ENCODE measurements at places on chromosomes 1 and 21.

DNA sequence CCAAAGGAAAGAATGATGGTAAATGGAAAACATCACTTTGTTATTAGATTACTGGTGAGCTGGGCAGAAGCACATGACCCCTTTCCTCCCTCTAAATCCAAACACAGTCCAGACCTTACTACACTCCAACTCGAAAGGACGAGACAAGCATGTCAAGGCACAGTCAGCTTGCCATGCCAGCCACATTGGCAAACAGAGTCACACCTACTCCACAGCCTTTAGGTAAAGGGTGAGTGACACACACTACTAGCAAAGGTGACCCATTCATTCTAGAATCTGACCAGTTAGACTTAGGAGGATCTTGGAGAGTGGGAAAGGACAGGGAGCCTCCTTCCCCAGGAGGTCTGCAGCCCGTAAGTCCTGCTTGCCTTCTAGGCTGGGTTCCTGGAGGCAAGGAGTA lies 3.0 kb downstream of the SLC44A3 start:
- no peak for DNase-seq

GRCh38 chr1:18727956-18728355 lies 97.3 kb downstream of the PAX7 start:
- DNase-seq, result no peak

DNA sequence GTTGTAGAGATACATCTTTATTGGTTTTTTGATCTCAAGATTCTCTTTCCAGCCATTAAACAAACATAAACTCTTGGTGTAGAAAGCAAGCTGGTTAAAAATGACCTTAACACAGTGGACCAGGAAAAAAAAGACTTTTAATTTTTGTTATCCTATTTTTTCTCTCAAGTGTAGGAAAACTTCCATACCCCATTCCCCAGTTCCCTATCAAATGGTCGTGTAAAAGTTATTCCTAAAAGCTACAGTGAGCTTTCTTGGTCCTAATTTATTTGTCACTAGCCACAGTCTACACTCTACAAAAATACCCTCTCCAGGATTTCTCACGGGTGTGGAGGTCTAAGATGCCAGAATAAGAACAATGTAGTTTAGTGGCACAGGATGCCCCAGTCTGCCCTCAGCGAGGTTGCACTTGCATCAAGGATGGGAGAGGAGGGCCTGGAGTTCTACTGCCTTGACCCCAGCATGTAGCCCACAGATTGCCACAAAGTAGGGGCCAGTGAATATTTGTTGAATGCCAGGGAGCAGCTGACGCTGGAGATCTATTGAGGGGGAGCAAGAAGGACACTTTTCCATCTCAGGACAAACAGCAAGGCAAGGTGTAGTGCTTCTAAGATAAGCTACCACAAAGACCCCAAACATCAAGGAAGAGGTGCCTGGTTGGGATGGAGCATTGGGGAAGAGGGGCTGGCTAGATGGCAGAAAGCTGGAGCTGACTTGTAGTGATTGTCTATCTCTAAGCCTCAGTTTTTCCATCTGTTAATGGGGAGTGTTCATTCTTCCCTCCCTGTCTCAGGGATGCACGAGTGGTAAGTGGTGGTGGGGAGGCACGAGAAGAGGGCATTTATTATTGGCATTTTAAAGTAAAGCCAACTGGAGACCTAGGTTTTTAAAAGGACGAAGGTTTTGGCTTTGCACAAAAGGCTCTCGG lies 1.8 kb downstream of the MYCL start:
- no peak for DNase-seq

GRCh38 chr1:155925506-155925905 lies 8.7 kb downstream of the KHDC4 start:
- DNase-seq, result no peak

GRCh38 chr1:12048372-12048771 lies 14.7 kb upstream of the TNFRSF8 start:
- no peak for DNase-seq

- DNase-seq, result no peak
Observed at GRCh38 chr1:64691626-64692025, 53.2 kb upstream of the RAVER2 start.

- no peak for DNase-seq
Observed at GRCh38 chr1:2224170-2224584, 3.9 kb upstream of the SKI start.

GRCh38 chr1:95308276-95309030 lies 74.4 kb downstream of the RWDD3 start:
- no peak for DNase-seq

DNA sequence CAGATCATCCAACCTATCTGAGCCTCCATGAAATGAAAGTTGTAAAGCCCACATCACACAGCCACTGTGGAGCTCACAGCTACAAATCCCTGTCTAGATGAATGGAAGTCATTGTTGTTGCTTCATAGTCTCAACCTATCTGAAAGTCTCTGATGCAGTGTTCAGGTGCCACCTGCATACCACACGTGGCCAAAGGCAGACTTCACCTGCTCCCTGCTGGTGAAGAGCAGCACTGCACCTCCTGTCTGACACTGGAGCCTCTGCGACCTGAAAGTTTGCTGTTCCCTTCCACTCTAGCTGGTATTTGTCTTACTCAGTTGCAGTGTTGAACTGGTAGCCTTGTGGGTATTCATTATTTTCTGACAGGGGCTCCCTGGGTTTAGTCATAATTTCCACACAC lies 18.4 kb downstream of the LORICRIN start:
- DNase-seq, result peak; percentile 24

DNA sequence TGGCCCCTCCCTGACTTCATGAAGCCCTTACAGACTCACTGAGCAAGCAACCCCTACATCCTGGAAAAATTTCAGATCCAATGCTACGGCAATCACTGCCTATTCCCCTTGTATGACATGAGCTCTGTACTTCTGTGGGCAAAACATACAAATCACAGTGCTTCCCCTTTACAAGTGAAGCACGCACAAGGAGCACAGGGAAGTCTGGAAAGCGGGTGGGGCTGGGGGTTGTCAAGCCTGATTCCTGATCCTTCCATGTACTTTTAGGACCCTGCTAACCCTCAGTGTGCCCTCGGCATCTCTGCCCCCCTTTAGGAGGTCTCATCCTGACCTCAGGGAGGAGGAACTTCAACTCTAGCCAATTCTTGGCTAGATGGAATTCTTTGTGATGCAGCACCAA lies 405.7 kb upstream of the POU3F1 start:
- DNase-seq, result no peak

GRCh38 chr1:55131218-55131617 lies 83.9 kb downstream of the USP24 start:
- no peak for DNase-seq

- DNase-seq, result no peak
Observed at GRCh38 chr1:3022511-3022973, 1.3 kb downstream of the ACTRT2 start.

DNA sequence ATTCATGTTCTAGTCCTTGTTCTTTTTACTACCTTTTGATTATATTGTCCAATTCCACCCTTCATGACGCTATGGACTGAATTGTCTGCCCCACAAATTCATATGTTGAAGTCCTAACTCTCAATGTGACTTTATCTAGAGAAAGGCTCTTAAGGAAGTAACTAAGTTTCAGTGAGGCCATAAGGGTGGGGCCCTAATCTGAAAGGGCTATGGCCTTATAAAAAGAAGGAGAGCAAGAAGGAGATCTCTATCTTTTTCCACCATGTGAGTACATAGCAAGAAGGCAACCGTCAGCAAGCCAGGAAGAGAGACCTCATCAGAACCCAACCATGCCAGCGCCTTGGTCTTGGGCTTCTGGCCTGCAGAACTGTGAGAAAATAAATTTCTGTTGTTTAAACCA lies 95.9 kb downstream of the HIVEP3 start:
- DNase-seq, result no peak

- no peak for DNase-seq
Observed at GRCh38 chr1:175297291-175297690, 104.7 kb upstream of the KIAA0040 start.

- DNase-seq, result no peak
Observed at GRCh38 chr1:234891427-234891826, 237.2 kb downstream of the TOMM20 start.

- DNase-seq, result peak; percentile 22
Observed at GRCh38 chr1:67766141-67766978, 66.9 kb downstream of the GNG12 start.

DNA sequence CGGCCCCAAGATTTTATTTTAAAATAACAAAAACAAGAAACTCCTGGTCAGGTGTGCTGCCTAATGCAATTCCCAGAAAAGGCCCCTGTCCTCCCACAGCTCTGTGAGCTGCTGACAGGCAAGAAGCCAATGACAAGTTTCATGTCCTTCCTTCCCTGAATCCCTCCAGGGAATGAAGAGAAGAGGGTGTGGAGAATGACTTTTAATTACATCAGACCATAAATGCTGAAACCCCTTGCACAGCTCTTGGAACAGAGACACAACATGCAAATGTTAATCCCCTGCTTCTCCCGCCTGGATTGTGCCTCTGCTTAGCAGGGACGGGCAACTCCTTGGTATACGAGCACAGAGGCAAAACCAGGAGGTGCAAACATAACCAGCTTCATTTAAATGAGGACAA lies 228.1 kb upstream of the CAMK1G start:
- no peak for DNase-seq

- DNase-seq, result no peak
Observed at GRCh38 chr1:167663002-167663772, 33.2 kb downstream of the RCSD1 start.

DNA sequence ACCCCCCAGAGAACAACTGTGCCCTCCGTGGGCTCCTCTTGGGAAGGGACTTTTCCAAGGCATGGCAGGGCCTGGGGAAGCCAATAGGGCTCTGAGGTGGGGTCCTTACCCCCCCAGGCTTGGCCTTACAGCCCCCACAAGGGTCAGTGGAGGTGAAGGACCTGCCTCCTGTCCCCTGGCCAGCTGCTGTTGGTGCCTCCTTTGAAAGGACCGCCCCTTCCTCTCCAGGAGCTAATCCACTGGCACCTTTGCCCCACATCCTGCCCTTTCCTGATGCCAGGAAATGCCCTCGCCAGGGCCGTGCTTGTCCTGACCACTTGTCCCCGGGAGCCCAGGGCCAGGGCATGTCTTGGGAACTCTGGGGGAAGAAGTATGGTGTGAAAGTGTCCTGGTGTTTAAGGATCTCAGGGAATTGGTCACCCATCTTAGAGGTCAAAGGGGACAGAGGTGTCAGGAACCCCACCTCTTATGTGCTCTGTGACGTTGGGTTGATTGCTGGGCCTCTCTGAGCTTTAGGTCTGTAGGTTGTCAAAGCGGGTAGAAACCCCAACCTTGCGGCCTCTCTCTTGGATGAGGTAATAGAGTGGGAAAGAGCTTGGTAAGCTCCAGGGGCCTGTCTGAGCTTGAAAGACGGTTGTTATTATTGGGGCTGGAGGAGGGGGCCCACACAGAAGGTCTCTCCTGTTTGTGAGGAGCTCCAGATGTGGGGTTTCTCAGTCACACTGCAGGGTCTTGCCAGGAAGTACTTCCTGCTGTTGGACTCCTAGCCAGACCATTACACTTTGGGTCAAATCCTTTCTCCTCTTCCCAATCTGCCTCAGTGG lies 2.8 kb downstream of the KCNQ4 start:
- no peak for DNase-seq

DNA sequence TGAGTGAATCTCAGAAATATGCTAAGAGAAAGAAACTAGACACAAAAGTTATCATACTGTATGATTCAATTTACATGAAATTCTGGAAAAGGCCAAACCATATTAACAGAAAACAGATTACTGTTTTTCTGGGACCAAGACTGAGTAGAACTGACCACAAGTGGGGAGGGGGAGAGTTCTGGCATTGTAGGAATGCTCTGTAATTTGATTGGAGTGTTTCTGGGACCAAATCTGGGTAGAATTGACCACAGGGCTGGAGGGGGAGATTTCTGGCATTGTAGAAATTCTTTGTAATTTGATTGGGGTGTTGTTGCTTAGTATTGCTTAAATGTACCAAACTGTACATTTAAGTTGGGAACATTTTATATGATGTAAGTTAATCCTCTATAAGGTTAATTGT lies 3.4 kb upstream of the OR10K1 start:
- no peak for DNase-seq

DNA sequence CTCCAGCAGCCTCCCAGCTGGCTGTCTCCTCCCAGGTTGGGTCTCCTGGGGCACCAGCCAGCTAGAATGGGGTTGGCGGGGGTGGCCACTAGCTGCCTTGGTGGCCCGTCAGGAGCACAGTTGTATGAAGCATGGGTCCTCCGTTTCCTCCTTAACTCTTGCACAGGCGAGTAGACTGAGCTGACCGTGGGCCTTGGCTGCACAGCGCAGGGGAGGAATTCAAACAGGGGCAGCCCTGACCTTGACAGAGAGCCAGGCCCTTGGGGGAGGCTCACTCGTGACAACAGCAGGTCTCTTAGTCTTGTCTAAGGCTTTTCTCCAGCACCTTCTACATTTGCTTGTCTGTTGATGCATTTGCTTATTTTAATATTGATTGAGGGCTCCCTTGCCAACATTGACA lies 114.1 kb downstream of the PRDM2 start:
- DNase-seq, result no peak

DNA sequence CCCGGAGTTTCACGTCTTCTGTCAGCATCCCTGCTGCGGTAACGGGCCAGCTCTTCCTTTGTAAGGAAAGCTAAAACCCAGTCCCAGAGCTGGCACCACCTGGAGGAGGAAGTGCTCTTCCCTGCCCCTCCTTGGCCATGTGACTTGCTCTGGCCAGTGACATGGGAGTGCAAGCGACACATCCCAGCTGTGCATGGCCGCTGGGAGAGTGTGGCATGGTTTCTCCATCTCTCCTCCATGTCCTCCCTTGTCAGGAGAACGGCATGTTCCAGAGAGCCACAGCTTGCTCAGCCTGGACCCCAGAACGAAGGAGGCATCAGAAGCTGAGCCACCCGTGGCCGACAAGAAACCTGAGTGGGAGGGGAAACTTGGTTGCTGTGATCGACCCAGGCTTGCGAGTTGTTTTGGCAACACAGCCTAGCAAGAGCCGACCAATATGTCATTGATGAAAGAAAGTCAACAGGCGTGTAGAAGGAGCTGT lies 2.7 kb upstream of the PRXL2B start:
- no peak for DNase-seq

DNA sequence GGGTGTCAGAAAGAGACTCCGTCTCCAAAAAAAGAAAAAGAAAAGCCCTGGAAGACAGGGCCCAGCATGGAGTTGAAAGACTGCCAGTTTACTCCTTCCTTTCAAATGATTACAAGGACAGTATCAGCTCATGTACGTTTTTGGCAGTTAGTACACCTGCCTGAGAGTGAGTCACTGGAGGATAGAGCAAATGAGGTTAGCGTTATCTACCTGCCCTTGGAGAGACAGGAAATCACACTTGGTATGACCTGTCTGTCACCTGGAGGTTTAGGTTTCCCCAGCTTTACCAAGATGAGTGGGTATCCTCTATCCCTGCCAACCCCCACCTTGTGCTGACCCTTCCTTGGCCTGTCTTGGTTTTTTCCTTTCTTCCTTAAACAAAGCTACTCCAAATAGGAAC lies 96.8 kb upstream of the BMP8A start:
- peak; percentile 35 for DNase-seq

DNA sequence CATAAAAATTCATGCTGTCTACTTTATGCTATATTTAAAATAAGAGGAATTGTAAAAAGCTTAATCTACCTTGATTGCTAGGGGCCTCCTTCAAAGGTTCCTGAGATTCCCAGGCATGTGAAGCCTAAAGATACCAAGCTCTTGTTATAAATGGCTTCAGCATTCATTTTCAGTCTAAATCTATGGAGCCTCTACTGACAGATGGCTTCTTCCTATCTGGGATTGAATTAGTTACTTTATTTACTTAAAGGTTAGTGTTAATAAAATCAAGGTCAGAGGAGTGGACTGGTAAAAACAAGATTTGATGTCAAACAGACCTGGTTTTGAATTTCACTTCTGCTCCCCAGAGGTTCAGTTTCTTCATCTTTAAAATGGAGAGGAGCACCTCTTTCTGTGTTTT lies 93.7 kb downstream of the TNNI3K start:
- no peak for DNase-seq

- no peak for DNase-seq
Observed at GRCh38 chr1:110873856-110874255, 908 bp downstream of the CD53 start.

- no peak for DNase-seq
Observed at GRCh38 chr1:71706029-71706671, 576.2 kb downstream of the NEGR1 start.
